ENCODE measurements at places on chromosomes 13 and 19.
A peak's percentile ranks its signal among the peaks of the same experiment; 100 is the strongest.

GRCh38 chr13:94660695-94661326 lies 51.5 kb downstream of the SOX21 start:
- peak; percentile 70 for DNase-seq

DNA sequence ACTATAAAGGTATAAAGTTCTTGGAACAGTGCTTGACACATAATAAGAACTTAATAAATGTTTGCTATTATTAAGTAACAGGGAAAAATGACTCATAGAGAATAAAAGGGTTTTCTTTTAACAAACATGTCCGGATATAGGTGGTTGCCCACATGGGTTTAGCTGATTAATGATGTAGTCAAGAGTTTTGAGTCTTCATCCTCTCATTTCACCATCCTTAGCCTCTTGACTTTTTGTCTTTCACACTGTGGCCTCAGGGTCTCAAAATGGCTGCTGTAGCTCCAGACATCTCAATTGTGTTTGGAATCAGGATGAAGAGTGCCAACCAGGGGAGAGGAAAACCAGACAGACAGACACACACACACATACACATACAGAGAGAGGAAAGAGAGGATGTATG lies 97.9 kb downstream of the HSPH1 start:
- no peak for DNase-seq

DNA sequence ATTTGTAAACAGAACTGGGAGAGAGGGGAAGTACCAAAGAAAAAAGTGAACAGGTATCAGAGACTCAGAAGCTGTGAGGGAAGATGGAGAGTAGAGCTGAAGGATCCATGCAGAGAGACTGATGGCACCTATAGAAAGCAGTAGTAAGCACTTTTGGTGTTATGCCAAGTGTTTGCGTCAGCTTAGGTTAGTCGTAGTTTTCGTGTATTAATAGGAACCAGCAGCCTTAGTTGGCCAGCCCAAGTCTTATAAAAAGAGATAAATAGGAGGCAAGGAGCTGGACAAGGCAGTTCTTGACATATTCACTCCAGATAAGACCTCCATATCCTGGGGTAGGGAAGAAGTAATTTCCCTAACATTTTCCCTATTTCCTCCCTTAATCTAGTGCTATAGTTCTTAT lies 214.2 kb downstream of the OXGR1 start:
- DNase-seq, result no peak

GRCh38 chr13:110696776-110697175 lies 9.1 kb downstream of the CARS2 start:
- no peak for DNase-seq

GRCh38 chr13:33257841-33258807 lies 27.4 kb downstream of the STARD13 start:
- DNase-seq, result no peak

- no peak for DNase-seq
Observed at GRCh38 chr19:55141696-55142095, 7.3 kb downstream of the TNNT1 start.

DNA sequence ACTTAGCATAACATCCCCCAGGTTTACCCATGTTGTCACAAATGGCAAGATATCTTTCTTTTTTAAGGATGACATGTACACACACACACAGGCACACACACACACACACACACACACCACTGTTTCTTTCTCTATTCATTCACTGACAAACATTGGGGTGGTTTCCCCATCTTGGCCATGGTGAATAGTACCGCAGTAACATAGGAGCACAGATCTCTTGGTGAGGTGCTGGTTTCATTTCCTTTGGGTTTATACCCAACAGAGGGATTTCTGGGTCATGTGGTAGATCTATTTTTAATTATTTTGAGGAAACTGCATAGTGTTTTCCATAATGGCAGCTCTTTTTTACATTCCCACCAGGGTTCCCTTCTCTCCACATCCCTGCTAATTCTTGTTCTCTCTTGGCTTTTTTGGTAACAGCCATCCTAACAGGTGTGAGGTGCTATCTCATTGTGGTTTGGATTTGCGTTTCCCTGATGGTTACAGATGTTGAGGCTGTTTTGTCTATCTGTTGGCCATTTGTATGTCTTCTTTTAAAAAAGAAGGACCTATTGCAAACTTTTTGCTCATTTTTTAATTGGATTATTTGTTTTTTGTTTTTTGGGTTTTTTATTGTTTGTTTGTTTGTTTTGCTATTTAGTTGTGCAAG lies 251.7 kb upstream of the IRS2 start:
- no peak for DNase-seq

DNA sequence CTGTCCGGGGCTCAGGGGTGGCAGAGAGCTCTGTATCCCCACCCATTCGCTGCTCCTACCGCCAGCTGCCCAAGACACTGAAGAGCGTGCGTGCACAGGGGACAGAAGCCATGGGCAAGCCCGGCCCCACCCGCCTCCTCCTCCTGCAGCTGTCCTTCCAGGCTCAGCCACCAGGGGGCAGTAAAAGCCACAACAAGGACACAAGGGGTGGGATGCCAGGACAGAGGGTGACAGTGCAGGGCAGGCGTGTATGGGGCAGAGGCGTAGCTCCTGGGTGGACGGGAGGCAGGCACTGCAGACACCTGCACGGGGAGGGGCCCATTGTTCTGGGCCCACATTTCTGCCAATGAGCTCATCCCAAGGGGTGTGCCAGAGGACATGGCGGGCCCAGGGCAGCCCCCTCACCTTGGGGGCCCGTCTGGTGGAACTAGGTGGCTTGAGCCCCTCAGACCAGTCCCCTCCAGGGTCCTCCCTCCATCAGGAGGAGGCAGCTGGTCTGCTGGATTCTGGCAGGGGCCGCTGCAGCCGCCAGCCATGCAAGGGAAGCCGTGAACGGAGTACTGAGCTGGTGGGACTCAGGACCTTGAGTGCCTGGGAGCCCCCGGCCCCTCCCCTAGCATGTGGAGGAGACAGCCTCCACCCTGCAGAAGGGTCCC lies 61.2 kb downstream of the MLLT1 start:
- DNase-seq, result peak; percentile 90

- peak; percentile 51 for DNase-seq
Observed at GRCh38 chr19:18603255-18603957, 3.2 kb downstream of the CRLF1 start.

DNA sequence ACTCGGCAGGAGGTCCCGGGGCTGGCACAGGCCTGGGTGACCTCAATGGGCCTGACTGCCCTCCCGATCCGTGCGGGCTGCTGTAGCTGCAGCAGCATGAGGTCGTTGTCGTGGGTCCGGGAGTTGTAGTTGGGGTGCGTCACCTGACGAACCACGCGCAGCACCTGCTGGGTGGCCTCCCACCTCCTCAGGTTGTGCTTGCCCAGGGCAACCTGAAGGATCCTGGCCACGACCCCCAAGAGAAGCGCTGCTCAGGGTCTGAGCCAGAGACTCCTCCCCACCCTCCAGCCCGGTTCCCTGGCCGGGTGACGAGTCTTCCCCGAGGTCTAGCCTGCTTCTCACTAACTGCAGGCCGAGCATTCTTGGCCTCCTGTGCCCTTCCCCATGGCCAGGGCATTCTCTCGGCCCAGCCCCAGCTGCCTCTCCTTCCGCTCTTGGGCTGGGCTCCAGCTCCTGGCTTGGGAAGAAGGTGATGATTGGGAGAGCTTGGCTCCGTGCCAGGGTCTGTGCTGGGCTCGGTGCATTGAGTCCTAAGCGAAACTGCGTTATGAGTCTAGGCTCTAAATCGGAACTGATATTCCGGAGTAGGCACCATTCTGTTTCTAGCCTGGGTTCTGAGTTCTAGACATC lies 3.1 kb downstream of the KLK14 start:
- no peak for DNase-seq

DNA sequence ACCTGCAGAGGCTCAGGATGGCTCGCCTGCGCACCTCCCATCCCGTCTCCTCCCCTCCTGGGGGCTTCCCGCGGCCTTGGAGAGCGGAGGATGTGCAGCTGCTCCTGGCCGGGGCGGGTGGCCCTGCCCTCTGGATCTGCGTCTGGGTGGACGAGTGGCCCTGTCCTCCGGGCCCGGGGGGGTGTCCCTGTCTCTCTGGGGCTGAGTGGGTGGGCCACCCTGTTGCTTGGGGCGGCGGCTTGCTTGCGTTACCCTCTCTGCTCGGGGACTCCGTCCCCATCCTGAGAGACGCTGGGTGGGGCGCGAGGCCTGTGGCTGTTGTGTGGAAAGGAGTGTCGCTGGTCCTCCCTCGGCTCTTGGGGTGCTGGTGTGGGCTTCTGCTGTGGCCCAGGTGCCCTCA lies 34.6 kb downstream of the DOT1L start:
- DNase-seq, result no peak

DNA sequence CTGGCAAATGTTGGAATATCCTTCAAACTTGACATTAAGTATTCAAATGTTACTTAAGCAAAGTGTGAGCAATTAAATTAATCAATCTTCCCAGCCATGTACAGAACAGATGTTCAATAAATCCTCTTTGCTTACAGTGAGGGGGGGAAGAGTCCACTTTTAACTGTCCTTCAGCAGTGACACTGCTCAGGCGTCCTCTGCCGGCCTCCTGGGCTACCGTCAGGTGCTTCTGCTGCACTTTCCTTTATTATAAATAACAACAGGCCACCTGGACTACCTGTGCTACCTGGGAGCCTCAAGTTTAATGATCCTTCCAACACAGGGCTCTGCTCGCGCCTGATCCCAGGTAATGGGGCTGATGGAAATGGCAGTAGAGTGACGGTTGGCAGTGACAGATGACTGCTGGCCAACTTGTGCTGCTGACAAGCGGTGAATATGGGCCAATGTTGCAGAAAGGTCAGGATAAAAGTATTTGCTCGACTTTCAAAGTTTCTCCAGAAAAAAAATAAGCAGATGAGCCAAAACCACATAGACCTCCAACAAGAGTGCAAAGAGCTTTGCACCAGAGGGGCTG lies 460.0 kb upstream of the ZNF507 start:
- DNase-seq, result no peak

GRCh38 chr13:37277435-37278144 lies 172.1 kb upstream of the CSNK1A1L start:
- DNase-seq, result no peak

DNA sequence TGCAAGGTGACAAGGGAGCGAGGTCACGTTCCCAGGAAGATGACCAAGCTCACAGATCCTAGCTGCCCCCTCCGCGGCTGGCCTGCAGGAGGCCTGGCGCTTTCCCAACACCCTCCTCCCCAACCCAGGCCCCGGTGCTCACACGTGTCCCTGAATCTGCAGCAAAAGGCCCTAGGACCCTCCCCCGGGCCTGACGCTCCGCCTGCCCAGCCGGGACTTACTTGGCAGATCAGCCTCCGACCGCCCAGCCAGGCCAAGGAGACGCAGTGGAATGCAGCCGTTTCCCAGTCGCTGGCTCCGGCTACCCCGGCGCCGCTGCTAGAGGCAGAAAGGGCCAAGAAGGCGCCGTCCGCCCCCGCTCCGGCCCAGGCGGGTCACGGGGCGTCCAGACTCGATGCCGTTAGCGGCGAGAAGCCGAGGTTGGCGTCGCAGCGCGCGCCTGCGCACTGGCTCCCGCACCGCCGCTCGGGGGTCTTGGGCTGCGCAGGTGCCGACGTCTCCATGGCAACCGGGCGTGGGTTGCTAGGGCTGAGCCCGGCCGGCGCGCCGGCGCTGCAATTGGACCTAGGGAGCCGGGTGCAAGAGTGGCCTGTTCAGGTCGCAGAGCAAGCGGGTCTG lies at the start of gene PNMA8A:
TSS of gene PNMA8A (minus strand) at position 448 of the 618 bp plus-strand sequence. CDS start 528 bp downstream, outside the sequence.
- DNase-seq, result no peak

- no peak for DNase-seq
Observed at GRCh38 chr19:18904334-18905057, 8.5 kb upstream of the CERS1 start.

- no peak for DNase-seq
Observed at GRCh38 chr13:112831196-112831595, 137.8 kb upstream of the MCF2L start.

DNA sequence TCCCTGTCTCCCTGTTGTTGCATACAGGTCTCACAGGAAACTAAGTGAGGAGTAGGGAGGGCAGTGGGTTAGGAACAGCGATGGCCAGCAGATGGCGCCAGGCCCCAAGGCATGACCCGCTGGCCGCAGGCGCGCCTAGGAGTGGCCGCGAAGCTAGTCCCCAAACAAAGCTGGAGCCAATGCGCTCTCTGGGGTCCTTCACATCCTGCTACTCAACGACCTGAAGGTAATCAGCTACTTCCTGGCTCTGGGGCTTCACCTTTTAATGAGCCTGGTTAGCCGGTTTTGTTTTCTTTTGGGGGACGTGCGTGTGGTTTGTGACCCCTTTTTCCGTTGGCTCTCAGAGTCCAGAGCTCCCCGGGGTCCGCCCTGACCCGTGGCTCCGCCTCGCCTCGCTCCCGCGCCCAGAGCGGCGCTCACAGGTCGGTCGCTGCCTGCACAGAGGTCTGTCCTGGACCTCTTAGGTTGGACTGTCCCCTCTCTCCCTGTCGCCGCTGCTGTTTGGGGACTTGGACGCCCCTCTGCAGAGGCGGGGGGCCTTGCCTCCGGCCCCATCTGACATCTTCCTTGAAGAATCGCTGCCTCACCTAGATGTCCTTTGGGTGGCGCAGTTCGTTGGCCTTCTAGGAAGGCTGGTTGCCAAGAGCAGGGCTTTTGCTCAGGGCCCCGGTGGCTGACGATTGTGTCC lies 62.2 kb upstream of the GTF3A start:
- peak; percentile 79 for DNase-seq

DNA sequence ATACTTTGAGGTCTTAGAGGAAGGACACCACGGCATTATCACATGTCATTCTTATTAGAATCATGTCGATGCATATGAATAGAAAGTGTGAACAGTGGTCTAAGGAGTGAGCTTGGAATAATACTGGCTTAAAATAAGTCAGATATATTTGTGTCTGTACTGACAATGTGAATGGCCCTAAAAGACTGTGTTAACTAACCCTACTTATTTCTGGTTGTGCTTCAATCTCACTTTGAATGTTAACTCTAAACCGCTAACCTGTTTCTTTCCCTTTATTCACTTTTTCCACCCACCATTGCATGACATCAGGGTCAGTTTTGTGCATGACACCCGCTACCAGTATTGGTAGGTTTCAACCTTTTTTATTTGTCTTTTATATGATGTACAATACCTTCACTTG lies 69.1 kb upstream of the RAP2A start:
- no peak for DNase-seq

DNA sequence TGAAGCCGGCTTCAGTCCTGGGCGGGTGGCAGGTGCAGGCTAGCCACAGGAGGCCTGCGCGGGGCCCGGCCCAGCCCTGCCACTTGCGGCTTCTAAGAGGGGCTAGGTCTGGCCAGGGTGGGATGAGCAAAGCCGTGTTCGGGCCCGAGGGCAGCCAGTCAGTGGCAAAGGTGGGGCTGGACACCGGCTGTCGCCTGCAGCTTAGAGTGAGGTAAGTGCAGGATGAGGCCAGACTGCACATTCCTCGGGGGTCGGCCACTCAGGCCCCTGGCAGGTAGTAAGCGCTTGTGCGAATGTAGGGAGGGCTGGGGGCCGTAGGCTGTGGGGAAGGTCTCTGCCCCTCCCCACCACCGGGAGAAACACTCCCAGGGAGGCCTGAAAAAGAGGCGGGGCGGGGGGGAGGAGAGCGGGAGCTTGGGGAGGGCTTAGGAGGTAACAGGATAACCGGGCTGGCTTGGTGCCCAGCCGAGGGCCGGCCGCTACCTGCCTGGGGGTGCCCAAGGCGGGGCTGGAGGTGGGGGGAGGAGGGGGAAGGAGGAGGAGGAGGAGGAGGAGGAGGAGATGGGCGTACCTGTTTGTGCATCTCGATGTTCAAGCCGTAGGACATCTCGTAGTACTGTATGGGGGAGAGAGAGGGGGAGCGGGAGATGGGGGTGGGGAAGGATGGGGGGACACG lies 6.4 kb downstream of the TLE5 start:
- DNase-seq, result no peak
